Hepatocyte (in vitro differentiated cells): ENCODE measurements at places on chromosomes 5 and 9.

DNA sequence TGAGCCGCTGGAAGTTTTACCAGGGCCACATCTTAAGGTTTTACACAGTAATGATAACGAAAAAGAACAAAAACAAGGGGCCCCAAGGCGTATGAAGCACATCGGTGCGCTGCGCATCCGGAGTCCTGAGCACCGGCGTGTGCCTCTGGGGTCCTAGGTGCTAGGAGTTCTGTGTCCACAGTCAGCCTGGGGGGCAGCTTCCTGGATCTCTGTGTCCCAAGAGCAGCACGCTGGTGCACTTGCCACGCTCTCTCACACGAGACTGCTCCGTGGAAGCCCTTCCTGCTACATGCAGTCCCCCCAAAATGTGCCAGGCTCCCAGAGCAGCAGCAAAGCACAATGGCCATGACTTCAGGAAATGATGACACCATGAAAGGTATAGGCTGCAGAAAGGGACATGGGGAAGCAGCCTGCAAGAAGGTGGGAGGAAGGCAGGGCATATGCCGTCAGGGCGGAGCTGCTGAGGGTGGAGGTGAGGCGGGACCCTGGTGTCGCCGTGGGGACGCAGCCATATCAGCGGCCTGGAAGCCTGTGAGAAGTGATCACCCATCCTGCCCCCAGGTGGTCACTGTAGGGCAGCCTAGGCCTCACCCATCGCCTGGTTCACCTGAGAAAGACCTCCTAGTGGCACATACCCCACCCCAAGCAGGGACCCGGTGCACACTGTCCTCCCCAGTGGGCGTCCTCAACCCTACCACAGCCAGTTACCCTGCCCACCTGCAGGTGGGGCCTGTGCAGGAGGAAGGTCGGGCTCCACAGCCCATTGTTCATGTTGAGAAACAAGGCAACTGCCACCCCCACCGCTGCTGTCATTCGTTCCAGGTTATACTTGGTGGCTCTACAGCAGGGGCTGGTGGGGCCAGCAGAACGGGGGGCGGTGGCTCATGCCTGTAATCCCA lies 23.6 kb upstream of the SLC6A3 start:
- no peaks in the 10 kb centered on the region for H3K27me3 ChIP-seq
- no peaks in the 10 kb centered on the region for H3K36me3 ChIP-seq
- no peak overlapping the region for H3K4me3 ChIP-seq
- H3K4me1 ChIP-seq, result no peaks in the 10 kb centered on the region
- H3K27ac ChIP-seq, result no peak overlapping the region

- DNase-seq, result no peak
- peak overlapping the region; percentile 34 for H3K27ac ChIP-seq
- H3K27me3 ChIP-seq, result no peaks in the 10 kb centered on the region
- no peak overlapping the region for H3K4me3 ChIP-seq
- no peaks in the 10 kb centered on the region for H3K4me1 ChIP-seq
- H3K36me3 ChIP-seq, result no peaks in the 10 kb centered on the region
These were observed 8.7 kb downstream of the SLC6A19 start for GRCh38 chr5:1209896-1210776.

DNA sequence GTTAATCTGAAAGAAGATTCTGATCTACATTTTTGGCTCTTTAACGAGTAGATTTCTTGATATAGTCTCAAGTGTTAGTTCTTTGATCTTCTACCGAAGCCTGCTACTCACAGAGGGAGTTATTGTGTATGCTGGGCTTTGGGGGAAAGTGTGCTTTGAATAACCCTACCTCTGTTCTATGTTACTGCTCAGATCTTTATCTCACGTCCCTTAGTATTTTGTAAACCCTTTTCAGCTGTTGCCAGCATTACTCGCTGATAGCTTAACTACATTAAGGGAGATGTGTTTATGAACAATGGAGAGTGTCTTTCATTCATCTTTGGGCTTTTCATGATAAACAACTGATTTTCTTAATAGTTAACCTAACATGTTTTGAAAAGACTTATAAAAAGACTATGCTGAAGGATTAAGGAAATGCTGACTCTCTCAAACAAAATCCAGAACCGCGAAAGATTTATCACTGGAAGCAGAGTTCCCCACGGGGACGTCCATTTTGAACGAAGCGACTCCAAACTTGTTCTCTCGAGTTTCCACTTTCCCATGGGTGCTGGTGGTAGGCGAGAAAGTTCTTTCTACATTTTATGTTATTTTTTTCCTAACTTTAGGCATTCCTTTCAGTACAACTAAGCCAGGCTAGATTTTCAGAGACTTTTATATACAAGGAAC lies 27.9 kb upstream of the ALDH1A1 start:
- peaks cover 44% of the 10 kb centered on the region for H3K4me1 ChIP-seq
- no peaks in the 10 kb centered on the region for H3K27me3 ChIP-seq
- DNase-seq, result no peak
- no peaks in the 10 kb centered on the region for H3K36me3 ChIP-seq
- H3K27ac ChIP-seq, result peak overlapping the region; percentile 66

DNA sequence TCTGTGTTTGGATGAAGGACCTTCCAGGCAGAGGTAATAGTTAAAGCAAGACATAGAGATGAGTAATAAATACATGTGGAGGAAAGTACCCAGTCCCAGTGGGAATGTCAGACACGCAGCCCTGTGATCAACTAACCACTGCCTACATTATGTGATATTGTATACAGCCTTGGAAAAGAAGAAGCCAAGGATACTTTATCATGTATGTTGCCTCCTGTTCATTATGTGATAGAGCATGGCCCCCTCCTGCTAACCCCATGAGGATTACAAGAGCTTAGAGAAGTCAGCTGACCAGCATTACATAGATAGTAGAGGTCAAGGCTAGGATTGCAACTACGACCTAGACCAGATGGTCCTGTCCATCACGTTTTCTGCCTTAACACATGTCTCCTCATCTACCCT lies 497.0 kb upstream of the TNC start:
- H3K4me3 ChIP-seq, result no peak overlapping the region
- no peaks in the 10 kb centered on the region for H3K4me1 ChIP-seq
- no peak for DNase-seq
- H3K27me3 ChIP-seq, result no peaks in the 10 kb centered on the region
- no peaks in the 10 kb centered on the region for H3K36me3 ChIP-seq

GRCh38 chr5:77645158-77645994 lies 6.9 kb upstream of the OTP start:
- H3K36me3 ChIP-seq, result no peaks in the 10 kb centered on the region
- no peak overlapping the region for H3K4me3 ChIP-seq
- no peak overlapping the region for H3K27ac ChIP-seq
- peaks cover 96% of the 10 kb centered on the region for H3K27me3 ChIP-seq
- H3K4me1 ChIP-seq, result peaks cover 9% of the 10 kb centered on the region
- peak; percentile 70 for DNase-seq

DNA sequence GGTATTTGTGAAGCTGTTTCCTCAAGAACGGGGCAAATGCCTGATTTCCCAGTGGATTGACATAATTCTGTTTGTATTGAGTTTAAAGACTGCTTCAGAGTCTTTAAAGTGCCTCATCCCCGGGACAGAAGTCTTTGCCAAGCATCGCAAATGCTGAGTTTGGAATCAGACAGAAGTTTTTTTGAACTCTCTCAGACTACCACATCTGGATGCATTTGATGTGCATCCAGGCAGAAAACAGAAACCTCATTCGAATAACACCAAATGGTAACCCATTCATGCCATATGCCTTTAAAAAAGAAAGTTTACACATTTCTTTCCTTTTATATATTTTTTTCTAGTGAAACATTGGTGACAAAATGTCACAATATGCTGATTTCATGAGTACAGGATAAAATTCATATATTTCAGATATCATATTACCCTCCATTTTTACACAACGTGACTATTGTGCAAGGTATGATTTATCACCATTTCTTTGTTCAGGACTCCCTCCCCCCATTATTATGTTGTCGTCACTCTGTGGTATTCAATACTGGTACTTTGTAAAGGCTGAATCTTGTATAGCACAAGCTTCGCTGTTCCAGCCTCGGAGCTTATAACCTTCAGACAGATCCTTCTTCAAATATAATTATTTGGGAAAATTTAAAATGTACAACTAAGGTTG lies 91.1 kb downstream of the ZNF608 start:
- no peak for DNase-seq
- peaks cover 75% of the 10 kb centered on the region for H3K4me1 ChIP-seq
- H3K36me3 ChIP-seq, result no peaks in the 10 kb centered on the region
- peak overlapping the region; percentile 87 for H3K27ac ChIP-seq
